CMK (cell line): ENCODE measurements at places on chromosomes 16 and 17.

DNA sequence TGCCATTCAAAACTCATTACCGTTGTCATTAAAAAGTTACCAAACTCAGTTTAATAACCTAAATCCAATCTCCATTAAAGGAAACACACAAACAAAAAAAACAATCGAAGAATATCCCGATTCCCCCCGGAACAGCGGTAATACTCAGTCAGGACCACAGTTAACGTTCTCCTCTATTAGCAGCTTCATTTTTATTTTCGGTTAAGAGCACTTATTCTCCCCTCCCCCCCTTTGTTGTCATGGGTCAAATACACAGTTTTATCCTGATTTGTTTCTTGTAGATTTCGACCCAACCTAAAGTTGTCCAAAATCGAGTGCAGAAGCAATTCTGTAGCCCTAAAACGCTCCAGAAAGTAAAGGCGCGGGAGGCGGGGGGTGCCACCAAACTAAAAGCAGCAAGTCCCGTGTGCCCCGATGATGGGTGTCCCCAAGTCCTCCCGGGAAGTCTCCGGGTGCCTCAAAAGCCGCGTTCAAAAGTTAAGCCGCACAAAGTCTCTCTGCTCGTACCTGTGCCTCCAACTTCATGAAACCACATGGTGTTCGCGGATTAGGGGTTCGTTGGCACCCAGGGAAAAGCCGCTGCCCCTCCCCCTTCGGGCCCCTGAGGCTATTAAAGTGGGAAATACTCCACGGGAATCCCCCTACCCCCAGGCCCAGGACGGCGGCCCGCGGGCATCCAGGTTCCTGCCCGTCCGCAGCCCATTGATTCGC lies 996 bp downstream of the SUMO2 start:
- DNase-seq, result no peak

- no peak for DNase-seq
These were observed 36.8 kb downstream of the HS3ST3B1 start for GRCh38 chr17:14337596-14338079.

- DNase-seq, result no peak
These were observed 94.5 kb downstream of the ZDHHC7 start for GRCh38 chr16:84916850-84917249.

DNA sequence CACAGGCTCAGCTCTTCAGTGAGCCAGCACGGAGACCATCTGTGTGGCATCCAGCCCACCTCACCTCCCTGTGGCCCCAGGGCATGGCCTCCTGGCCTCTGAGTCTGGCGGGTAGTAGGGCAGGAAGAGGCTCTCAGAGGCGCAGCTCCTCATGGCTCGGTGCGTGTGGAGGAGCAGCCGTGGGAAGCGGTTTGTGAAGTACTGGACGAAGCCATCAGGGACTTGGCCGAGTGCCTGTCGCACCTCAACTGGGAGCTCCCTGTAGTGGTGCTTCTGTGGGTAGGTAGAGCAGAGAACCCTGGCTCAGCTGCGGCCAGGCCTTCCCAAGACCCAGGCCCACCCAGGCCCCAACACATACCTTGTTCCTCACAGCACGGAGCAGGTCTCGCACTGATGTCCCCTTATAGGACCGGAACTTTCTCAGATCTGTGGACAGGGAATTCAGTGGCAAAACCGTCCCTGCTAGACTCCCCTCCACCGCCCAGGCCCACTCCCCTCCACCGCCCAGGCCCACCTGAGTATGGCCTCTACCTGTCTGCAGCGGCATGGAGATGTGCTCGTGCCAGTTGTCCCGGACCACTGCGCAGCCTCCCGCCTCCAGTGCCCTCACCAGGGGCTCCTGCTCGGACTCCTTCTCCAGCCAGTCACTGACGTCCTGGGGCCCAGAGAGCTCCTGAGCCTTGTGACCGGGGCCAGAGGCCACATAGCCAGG lies 12.2 kb downstream of the PLK1 start:
- no peak for DNase-seq

DNA sequence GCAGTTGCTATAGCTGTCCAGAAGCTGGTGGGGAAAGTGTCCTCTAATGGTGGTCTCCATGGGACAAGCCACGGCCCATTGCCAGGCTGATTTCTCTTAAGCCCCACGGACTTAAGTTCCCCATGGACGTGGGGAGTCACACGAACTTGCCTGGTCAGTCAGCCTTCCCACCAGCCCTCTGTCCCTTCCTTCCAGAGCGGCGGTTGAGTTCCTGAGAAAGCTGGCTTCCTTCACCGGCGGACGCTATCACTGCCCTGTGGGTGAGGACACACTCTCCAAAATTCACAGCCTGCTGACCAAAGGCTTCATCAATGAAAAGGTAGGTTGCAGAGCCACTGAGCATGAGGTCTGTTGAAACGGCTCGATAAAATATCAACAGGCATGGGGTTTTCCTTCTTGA lies 10.0 kb upstream of the SDR42E2 start:
- no peak for DNase-seq

- no peak for DNase-seq
These were observed 253.9 kb upstream of the CACNG5 start for GRCh38 chr17:66580956-66581391.

DNA sequence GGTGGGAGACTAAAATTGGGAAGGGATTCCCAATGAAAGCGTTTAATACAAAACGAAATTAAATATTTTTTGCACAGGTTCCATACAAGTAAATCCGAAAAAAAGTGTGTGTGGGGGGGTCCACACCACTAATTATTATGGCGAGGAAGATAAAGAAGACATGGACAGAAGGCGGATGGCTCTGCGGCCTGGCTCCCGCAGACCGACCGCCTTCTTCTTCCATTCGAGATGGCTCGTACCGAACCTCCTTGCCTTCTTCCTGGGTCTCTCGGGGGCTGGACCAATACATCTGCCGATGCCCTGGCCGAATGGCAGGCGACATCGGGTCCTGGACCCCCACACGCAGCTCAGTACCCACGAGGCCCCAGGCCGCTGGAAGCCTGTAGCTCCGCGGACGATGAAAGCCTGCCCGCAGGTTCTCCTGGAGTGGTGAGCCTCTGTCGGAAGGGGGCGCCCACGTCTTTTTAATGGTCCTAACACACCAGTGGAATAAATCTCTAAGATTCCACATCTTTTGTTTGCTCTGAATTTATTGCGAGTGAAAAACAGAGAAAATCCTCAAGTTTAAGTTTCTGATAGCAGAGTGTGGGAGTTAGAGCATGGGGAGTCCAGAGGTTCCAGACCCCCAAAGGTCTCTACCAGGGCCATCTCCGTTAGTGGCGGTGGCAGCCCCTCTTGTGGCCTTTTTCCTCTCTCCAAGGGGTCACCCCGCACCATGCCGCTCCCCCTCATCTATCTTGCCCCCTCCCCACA lies 1.4 kb downstream of the PRAC2 start:
- DNase-seq, result peak; percentile 18

DNA sequence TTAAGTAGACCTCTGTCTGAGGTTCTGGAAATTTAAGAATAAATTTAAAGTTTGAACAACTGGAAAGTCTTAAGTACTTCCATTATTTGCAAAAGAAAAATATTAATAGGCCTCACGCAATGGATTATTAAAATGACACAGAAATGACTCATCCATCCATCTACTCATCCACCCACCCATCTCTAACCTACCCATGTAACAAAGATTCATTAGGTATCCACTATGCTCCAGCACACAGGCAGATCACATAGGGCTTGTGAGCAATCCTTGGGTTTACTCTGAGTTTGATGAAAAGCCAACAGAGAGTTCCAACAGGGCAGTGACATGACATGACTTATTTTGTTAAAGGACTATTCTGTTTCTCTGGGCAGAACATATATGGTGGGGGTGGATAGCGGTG lies 93.3 kb downstream of the HELZ start:
- no peak for DNase-seq

DNA sequence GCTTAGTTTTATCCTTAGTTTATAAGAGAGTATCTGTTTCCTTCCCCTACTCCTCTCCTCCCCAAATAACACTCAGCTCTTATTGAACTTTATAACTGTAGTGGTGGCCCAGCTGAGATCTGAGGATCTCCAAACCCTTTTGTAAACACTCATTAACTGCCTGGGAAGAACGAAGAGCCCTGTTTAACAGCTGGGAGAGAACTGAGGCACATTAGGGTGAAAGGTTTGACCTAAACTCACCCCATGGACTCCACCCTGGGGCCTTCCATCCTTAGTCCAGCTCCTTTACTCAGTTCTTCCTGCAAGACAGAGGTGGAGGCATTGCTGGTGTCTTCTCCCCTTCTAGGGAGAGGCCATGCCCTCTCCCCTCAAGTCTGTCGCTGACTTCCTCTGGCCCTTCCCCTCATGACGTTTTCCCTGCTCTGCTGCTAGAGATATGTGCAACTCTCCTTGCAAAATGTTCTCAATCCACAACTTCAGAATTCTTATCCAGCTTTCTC lies 1.2 kb upstream of the RARA start:
- no peak for DNase-seq

- no peak for DNase-seq
These were observed 55.9 kb downstream of the ATF7IP2 start for GRCh38 chr16:10441726-10442125.

DNA sequence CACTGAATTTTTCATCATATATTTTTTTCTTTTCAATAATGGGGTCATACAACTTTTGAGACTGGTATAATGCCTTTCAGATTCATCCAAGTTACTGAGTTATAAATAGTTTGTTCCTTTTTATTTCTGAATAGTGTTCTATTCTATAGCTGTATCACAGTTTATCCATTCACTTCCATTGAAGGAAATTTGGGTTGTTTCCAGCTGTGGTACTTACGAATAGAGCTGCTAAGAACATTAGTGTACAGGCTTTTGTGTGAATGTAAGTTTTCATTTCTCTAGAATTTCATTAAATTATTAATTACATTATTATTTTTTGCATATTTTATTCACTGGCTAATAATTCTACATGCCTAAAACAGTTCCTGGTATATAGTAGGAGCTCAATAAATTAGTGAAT lies 52.9 kb downstream of the SNTB2 start:
- no peak for DNase-seq

DNA sequence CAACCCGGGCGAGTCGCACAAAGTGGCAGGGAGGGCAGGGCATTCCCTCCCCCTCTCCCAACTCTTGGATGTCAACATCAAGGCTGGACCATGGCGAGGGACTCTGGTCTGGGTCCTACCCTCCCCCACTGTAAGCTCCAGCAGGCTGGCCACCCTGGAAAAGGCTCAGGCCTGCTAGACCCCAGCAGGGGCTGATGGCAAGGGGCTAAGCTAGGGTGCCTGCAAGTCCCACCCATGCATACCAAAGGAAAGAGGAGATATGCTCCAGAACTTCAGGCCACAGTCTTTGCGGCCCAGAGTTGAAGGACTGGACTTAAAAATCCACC lies 19.9 kb downstream of the ST3GAL2 start:
- no peak for DNase-seq

DNA sequence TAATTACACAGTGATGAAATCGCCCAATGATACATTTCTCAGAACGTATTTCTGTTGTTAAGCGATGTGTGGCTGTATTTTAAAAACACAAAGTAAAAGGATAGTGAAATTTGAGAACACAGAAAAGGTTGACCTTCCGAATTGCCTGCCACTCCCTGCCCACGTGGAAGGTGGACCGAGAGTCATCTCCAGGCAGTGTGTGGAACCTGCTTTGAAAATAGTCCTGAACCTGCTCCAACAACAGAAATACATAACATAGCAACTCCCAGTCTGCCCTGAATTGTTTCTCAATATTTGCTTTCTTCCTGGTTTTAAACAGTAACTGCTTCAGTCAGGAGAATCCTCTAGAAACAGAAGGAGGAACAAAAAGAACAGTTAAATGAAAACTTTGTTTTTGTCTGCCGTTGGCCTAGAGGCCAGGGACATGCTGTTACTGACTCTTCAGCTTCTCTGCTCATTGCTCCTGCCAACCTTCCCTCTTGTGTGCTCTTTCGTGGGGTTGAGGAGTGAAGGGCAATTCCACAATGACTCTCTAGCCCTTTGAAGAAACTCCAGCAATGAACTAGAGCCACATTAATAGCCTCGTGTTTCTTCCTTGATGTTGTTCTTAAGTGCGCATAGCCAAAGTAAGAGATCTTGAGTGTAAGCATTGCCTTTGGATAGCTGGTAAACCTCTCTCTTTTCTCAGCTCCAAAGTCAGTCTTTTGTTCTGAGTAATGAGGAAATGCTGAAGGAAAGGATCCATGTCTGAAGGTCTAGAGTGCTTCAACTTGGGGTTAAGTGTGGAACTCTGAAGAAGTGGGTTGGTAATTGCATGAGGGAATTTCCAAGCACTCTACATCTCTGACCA lies 452.5 kb upstream of the CCL2 start:
- DNase-seq, result no peak

GRCh38 chr16:2469399-2470233 lies 1.5 kb upstream of the NTN3 start:
- no peak for DNase-seq

DNA sequence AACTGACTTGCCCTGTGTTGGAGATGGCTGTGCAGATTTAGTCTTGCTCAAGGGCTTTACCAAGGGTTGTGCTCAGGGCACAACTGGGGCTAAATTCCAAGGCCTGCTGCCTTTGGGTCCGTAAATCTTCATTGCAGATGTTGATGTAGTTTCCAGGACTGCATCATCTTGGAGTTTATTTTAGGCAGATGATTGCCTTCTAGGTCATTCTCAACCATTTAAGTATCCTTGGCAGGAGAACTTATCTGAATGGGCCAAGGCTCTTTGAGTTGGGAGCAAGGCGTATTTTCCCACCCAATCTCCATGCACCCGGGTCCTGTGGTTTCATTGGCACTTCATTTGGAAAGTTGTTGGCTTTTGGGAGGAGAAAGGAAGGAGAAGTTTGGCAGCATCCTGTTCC lies 200.3 kb downstream of the MSI2 start:
- no peak for DNase-seq

DNA sequence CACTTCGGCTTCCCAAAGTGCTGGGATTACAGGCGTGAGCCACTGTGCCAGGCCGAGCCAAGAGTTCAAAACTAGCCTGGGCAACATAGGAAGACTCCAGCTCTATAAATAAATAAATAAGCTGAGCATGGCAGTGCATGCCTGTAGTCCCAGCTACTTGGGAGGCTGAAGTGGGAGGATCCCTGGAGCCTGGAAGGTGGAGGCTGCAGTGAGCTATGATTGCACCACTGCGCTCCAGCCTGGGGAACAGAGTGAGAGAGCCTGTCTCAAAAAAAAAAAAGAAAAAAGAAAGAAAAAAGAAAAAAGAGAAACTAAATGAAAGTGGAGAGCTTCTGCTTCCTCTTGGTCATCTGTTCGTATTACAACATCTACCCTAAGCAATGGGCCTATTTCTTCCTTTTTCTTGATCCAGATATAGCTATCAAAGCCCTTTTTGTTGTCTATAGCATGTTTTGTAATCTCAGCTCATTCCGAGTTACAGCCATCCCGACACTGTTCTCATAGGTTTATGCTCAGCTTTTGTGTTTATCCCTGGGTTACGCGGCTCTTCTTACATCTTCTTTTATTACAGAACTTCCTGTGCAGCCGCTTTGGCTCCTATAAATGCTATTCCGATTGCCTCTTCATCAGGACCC lies 14.1 kb upstream of the MAPK3 start:
- DNase-seq, result no peak

- DNase-seq, result no peak
These were observed 110.1 kb downstream of the IRX3 start for GRCh38 chr16:54176376-54176901.

- no peak for DNase-seq
These were observed 597.9 kb downstream of the KCNJ2 start for GRCh38 chr17:70767102-70767701.

DNA sequence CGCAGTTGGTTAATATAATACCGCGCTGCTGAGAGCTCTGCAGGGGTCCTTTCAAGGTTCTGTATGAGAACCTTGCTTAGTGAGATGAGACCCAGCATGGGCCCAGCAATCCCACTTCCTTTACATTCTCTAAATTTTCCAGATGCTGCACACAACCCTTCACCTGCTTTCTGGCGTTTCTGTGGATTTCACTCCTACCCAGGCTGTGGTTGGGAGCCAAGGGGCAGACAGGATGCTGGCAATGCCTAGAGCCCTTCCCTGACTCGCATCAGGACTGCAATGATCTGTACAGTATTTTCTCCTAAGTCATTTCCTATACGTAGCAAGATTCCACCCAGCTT lies 10.1 kb upstream of the PIPOX start:
- DNase-seq, result no peak
